ENCODE measurements at places on chromosomes 4 and X.

DNA sequence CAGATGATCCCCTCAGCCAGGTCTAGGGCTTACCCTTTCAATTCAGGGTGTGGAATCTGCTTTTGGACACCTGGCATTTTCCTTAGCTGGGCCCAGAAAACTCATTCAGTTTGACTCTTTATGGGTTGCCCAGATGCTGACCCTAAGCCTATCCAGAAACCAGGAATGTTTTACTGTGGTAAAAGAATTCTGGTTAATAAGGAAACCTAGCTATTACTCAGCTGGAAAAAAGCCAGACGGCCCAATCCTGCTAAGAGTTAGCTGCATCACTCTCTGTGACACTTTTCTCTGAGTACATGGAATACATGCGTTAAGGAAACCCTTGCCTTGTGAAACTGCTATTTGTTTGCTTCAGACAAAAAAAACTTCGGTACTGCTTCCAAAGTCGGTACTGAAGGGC is 28.0 kb downstream of the ING2 start:
- DNase-seq: no peak

DNA sequence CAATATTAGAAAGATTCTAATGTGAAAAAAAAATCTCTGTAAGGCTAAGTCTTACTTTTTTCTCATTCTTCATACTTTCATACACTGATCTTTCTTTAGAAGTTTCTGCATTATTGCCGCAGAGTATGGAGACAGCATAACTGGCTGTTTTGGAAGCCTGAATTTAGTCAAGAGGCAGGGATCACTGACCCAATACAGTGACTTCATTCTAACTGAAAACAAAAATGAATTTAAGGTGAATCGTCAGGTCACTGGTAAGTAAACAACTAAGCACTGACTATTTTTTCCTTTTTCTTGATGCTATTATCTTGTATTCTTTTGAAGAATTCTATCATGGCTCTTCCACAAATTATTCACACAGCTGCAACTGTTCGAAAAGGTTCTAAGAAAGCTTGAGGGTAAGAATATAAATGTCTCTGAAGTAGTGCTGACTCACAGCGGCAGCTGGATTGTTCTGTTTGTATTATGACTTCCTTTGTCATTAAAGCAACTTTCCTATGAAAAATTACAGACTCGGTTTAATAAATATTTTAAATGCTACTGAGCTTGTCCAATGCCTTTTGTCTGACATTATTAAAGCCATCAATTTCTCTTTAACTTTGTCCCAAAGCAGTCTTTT is 609.3 kb downstream of the FSTL5 start:
- DNase-seq: no peak

- no peak for DNase-seq
These were observed 47.8 kb downstream of the SLIT2 start for GRCh38 chr4:20299515-20299914.

- no peak for DNase-seq
These were observed 74.8 kb upstream of the POF1B start for GRCh38 chrX:85454295-85454694.

- DNase-seq: no peak
These were observed 87.0 kb downstream of the GABRB1 start for GRCh38 chr4:47118192-47118929.

DNA sequence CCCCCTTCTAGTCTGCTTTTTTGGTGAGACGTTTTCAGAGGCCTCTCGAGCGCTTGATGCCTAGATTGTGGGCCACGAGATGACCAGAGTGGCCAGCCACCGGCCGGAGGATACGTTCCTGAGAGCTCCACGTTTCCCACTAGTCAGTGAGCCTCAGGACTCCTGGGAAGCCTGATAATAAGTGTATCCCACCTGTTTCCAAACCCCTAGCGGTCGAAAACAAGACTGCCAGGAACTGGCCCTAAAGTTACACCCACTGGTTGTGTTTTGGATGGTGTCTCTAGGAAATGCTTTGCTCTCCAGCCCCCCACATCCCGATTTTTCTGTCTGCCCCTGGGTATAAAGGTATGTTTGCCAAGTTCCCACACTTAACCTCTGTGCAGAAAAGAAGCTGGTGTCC is 4.6 kb upstream of the RS1 start:
- DNase-seq: no peak

DNA sequence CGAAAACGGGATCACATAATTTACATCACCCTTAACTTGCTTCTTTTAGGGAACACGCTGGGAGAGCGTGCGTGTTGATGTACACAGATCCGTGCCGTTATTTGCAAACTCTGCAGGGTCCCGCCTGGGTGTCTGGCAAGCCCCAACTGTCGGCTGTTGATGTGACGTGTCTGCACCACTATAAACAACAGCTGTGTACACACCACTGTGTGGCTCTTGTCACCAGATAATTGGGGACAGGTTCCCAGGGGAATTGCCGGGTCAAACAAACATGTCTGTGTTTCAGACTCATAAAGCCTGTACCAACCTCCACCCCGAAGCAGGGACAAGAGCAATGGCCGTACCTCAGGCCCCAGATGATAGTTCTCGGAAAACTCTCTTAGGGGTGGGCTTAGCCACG is 105.0 kb upstream of the AFAP1 start:
- DNase-seq: no peak

GRCh38 chr4:14767142-14767541 is 235.1 kb upstream of the CPEB2 start:
- no peak for DNase-seq

- no peak for DNase-seq
These were observed 136.3 kb upstream of the CXXC4 start for GRCh38 chr4:104631000-104631399.

- no peak for DNase-seq
These were observed 32.2 kb downstream of the RNF4 start for GRCh38 chr4:2501034-2501594.

- no peak for DNase-seq
These were observed 182.2 kb upstream of the STK26 start for GRCh38 chrX:131840799-131841495.

GRCh38 chr4:128570387-128570975 is 239.0 kb upstream of the JADE1 start:
- DNase-seq: no peak

- DNase-seq: no peak
These were observed 26.7 kb downstream of the HERC3 start for GRCh38 chr4:88618782-88619485.

- DNase-seq: no peak
These were observed 49.2 kb upstream of the FHL1 start for GRCh38 chrX:136097871-136098805.

DNA sequence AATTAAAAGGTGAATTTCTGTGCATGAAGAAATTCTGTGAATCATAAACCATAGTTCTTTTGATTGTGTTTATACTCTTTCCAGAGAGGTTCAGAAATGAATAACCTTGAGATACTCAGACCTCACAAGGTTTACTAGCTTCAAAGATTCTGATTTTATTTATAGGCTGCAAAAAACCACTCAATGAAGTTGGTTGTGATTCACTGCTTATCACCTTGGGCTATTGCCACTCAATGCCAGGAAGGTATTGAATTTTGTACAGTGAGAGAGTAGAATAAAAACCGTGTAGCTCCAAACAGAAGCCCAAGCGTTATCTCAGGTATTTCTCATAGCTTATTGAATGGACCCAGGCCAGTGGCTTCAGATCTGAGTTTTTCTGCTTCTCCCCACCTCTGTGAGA is 118.7 kb downstream of the FHIP1A start:
- DNase-seq: no peak

DNA sequence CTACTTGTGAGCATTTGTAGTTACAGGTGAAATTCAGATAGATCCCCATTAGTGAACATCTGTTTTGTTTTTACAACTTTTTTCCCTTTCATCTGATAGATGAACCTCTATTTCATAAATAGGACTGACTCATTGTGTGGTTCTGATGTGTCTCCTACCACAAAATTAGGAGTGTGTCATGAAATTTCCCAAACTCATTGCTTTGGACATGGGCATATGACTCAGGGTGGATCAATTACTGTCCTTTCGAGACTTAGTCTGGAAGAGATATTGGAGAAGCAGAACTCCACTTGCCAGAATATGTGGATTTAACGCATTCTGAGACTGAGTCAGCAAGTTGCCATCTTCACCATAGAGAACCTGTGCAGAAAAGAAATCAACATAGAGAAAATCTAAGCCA is 53.5 kb upstream of the PCDH10 start:
- DNase-seq: no peak

All from stimulated activated effector memory CD8-positive, alpha-beta T cell treated with anti-CD3 and anti-CD28 coated beads, Interleukin-12 subunit alpha, Interleukin-12 subunit beta, amount 100 ng/mL, for 72 hours (primary cell).